Activated naive CD8-positive, alpha-beta T cell treated with anti-CD3 and anti-CD28 coated beads for 36 hours (primary cell): ENCODE measurements at places on chromosomes 11 and 22.

- DNase-seq = no peak
Measured at GRCh38 chr22:44927463-44928135, 82.2 kb downstream of the PHF21B start.

GRCh38 chr11:130533871-130534270 is 85.4 kb downstream of the ADAMTS15 start:
- no peak for DNase-seq

DNA sequence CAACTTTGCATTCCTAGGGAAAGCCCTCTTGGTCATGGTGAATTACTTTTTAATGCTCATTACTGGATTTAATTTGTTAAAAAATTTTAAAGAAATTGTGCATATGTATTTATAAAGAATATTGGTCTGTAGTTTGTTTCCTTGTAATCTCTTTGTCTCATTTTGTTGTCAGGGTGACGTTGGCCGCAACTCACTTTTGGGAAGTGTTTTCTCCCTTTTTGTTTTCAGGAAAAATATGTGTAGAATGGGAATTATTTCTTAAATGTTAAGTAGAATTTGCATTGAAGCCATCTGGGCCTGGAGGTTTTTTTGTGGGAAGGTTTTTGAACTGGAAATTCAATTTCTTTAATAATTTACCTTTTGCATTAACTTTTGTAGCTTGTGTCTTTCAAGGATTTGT is 149.1 kb downstream of the UVRAG start:
- DNase-seq = no peak

DNA sequence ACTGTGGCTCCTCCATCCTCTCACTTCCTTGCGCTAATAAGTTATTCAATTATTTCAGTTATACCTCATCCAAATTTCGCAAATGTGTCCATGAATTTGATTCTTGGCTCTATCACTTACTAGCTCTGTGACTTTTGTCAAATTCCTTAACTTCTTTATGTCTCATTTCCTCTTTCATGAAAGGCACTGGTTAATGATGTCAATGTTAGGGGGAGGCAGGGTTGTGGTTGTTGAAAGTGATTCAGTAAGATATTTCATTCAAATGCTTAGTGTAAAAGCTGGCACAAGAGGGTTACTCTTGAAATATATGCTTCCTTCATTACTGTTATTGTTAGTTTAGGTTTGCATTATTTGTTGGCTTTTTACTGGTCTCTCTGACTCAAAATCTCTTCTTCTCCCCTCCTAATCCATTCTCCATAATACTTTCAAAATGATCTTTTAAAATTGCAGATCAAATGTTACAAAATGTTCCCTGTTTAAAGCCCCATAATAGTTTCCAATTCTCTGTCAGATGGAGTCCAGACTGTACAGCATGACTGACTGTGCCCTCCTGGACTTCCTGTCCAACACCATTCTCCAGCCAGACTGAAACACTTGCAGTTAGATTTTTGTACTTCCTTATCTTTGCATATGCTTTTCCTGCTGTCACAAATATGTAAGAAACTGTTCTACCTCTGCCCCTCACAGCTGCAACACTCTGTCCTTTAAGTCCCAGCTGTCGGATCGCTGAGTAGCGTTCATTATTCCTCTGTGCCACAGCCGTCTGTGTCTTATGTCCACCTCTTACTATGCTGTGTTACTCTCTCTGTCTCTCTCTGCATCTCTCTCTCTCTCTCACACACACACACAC is 510.6 kb upstream of the RAG2 start:
- no peak for DNase-seq

DNA sequence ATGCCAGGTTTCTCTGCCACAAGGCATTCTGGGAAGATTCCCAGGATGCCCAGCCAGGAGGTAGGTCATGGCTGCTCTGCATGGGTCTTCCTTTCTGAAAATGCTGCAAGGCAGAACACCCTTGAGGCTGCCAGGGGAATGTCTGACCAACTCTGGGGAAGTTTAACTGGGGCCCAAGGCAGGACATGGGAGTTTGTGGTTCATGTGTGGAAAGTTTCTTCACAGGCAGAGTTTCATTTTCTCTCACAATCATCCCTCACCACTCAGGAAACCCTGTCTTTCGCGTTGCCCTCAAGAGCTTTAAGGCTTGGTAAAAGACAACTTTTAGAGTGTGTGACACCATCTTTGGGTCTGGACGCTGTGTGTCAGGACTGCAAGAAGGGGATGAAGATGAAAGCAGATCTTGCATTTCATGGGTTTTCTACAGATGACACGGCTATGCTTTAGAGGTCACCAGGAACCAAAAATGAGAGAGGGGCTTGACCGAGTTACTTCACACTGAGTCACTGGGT is 133.5 kb downstream of the CD44 start:
- peak; percentile 68 for DNase-seq

DNA sequence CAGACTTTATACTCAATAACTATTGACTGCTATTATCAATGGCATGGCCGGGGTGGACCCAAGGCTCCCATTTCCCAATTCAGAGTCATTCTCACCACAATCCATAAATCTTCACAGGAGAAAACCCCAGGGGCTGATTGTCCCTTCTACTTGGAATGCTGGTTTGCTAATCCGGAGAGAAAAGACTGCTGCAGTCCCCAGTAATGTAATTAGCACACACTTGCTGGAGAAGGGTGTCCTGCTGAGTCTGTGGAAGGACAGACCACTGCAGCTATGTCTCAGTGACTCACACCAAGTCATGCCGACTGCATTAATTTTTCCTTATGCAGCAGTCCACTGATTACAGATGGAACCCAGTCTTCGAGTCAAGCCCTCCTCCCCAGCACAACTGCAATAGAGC is 5.9 kb upstream of the ETS1 start:
- no peak for DNase-seq

- no peak for DNase-seq
Measured at GRCh38 chr11:134142536-134142935, 73.7 kb downstream of the JAM3 start.
